ENCODE measurements at places on chromosomes 2 and 18.
A peak's percentile ranks its signal among the peaks of the same experiment; 100 is the strongest.

DNA sequence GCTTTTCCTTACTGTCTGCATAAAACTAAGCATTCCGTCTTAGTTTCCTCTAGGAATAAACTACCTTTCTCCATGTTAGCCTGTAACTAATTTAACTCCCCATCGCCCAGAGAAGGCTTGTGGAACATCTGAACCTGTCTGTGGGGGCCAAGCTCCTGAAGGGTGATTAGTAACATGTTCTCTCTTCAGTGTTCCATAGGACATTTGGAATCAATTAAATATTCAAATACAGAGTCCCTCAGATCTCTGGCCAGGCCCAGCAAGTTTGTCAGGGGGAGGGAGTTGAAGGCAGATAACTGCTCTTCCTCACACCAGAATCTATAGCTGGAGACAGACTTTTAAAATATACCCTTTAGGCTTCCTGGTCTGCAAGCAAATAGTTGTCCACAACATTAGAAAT, 8.8 kb downstream of the RDH14 start:
- DNase-seq: no peak

DNA sequence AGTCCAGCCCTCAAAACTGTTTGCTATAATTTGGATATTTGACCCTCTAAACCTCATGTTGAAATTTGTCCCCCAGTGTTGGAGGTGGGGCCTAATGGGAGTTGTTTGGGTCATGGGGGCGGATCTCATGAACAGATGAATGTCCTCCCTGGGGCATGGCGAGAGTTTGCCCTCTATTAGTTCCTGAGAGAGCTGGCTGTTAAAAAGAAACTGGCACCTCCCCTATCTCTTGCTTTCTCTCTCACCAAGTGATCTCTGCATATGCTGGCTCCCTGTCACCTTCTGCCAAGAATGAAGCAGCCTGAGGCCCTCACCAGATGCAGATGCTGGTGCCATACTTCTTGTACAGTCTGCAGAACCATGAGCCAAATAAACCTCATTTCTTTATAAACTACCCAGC, 12.0 kb downstream of the LNPK start:
- no peak for DNase-seq

GRCh38 chr2:47232738-47233415, 77.8 kb upstream of the STPG4 start:
- no peak for DNase-seq

DNA sequence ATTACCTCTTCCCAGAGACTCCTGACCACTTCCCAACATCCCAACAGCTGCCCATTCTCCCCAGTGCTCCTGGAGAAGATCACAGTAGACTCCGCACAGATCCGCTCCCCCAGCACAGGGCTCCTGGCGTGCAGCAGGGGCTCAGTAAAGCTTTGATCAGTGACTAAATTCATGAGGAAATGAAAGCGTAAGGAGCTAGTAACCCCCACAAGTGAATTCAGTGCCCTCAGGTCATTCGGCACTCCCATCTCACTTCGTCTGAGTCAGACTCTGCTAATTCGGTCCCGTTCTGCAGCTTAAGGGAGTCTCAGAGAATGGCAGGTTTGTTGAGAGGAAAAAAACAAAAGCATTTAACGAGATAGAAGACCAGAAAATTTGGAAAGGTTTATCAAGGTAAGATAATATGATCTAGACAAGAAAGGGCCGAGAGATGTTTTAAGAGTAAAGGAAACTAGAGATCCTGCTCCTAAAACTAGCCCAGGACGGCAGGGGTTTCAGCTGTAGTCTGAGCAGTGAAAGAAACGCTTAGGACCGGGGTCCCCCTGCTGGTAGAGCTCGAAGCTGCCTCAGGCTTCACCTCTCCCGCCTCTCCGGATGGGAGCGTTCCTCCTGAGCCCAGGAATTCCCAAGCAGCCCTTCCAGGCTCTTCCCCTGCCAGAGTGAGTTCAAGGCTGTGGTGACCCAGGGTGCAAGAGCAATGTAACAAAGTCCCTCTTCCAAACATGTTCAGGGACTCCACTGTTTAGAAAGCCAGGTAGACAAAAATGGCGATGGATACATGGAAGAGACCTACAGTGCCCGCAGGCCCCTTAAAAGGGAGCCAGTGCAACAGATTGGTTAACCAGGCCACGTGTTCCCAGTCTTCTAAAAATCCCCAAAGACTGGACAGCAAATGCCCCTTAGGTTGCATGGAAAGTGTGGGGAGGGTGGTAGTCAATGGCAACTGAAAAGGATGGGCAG, 127.3 kb downstream of the DNER start:
- DNase-seq: peak; percentile 43

DNA sequence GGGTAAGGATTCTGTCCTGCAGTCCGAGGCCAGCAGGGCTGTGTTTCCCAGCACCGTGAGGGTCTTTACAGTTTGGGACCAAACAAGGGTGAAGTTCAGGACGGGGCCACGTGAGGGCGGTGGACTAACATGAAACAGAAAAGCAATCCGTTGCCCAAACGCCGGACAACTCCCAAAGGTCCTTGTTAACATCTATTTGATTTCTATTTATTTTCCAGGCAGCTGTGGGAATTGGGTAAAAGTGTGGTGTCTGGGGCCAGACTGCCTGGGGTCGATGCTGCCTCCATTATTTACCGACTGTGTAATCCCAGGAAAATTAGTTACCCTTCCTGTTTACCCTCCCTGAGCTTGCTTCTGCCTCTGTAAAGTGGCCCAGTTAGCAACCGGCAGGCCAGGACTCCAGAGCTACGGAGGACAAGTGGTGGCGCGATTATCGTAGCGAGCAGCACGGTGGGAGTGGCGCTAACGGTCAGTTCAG, 66.3 kb upstream of the TCF7L1 start:
- peak; percentile 87 for DNase-seq

DNA sequence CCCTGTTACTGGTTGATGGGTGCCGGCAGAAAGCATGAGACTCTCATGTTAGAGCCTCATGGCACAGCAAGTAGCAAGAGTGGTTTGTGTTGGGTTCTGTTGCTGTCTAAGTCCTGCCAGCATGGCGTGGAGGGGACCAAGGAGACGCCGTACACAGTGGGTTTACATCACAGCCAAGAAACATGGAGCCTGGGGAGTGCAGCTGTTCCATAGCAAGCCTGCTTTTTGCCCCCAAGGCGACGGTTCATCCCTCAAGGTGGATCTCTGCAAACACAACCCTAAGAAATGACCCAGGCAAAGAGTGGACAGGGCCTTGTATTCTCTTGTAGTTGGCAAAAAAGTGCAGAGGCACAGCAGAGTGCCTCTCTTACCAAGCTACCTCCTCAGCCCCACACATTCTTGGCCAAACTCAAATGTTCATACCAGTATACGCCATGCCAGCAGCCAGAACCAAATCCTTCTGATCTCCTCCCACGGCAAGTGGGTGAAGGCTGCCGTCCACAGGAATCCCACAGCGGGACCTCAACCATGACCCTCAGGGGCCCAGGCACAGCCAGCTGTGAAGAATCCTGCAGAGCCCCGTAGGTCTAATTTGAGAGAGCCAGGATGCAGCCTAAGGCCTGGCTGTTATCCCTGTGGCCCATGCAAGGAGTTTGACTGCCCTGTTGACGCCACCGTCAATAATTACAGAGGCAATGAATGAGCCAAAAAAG, 19.0 kb downstream of the SNED1 start:
- no peak for DNase-seq

DNA sequence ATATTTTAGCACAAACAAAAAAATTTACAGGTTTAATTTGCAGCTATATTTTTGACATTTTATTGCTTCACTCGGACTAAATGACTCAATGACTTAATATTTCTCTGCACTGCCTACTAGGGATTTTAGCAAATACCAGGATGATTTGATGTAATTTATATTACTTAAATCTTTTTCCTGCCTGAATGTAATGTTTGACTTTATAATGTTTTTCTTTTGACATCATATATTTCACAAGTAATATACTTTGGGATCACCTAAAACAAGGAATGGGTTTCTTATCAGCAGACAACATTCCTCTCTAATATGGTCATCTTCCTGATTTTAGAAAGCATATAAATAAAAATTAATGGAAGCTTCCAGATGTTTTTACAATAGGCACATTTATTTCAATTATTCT, 253.2 kb upstream of the EPC2 start:
- no peak for DNase-seq

GRCh38 chr18:53756610-53756972, 467.9 kb downstream of the MBD2 start:
- DNase-seq: no peak

GRCh38 chr2:241489733-241490680, 18.4 kb downstream of the STK25 start:
- no peak for DNase-seq

- DNase-seq: peak; percentile 78
Observed at GRCh38 chr18:23586249-23587196, at the start of gene NPC1. NPC1 (minus strand) TSS chr18:23586506; CDS start chr18:23586343, 163 bp downstream.

All from NCI-H1694 (cell line).